ENCODE measurements at places on chromosomes 6 and 20.

- no peak for DNase-seq
Observed at GRCh38 chr6:31752739-31753319, 9.6 kb upstream of the SAPCD1 start.

GRCh38 chr6:170288852-170289179 lies 2.1 kb downstream of the DLL1 start:
- no peak for DNase-seq

DNA sequence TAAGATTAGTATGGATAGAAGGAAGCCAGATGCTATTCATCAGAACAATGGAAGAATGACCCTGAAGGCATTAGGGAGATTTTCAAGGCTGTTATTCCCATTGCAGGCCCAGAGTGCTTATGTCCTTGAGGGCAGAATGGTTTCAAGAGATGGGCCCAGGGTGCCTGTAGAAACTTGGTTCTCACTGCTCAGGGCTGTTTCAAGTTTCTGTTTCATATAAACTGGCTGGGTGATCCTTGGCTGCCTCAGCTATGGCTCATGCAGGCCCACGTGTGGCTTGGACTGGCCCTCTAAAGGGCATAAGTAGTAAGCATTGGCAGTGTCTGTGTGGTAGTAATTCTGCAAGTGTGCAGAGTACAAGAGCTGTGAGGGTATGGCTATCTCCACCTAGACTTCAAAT lies 540.9 kb upstream of the MAN1A1 start:
- no peak for DNase-seq

DNA sequence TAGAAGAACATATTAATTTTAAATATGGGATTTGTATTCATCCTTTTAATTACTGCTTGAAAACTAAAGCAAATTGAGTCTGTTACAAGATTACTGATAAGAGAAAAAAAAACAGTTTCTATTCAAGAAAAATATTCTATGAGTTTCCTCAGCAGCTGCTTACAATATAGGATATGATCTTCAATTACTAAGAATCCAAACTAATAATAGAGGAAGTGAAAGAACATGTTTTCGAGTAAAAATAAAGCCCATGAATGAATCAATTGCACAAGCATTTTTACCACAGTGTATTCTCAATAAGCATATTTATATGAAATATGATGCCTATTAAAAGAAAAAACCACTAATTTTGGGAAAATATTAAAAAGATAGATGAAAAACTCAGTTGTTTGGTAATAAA lies 63.4 kb downstream of the AHI1 start:
- no peak for DNase-seq

GRCh38 chr6:144364782-144365181 lies 79.6 kb downstream of the UTRN start:
- no peak for DNase-seq

GRCh38 chr20:12733811-12734210 lies 275.0 kb upstream of the SPTLC3 start:
- DNase-seq: no peak
